Neural crest cell (in vitro differentiated cells): ENCODE measurements at places on chromosomes 1 and 21.

DNA sequence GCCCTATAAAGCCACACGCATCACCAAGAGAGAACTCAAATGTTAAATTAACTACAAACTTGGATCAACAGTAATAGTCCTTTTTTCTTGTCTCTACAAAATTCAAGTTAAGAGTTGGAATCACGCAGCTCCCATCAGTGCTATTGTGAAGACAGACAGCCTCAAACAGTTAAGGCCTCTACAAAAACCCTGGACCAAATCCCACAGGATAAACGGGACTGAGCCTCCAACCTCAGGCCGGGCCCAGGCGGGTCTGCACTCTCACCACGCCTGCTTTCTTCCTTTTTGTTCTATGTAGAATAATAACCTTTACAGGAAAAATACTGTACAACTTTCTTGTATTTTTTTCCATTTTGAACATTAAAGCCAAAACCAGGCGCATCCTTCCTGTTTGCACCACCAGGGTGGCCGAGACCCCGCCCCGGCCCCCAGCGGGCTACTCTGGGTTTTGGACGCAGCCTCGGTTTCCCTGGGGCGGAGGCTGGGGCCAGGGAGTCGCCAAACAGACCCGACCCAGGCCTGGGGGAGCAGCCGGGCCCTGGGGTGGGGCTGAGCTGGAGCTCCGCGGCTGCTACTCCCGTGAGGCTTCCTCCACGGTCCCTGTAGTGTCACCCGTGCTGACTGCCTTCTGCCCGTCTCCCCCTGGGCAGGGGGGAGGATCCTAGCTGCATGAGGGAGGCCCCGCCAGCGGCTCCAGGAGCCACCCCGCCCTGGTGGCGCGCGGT lies 158.4 kb downstream of the CASZ1 start:
- no peak for DNase-seq

DNA sequence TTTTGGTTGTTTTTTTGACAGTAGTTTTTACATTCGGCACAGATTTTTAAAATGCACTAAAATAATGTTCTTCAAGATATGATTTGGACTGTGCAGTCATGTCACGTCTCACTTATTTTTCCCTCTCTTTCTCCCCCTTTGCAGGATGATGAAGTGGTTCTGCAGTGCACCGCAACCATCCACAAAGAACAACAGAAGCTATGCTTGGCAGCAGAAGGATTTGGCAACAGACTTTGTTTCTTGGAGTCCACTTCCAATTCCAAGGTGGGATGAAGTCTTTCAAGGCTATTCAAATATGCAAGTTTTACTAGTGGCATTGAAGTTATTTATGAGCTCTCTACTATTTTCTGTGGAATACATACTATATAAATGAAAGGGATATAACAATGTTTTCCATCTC lies 228.4 kb downstream of the RYR2 start:
- no peak for DNase-seq

DNA sequence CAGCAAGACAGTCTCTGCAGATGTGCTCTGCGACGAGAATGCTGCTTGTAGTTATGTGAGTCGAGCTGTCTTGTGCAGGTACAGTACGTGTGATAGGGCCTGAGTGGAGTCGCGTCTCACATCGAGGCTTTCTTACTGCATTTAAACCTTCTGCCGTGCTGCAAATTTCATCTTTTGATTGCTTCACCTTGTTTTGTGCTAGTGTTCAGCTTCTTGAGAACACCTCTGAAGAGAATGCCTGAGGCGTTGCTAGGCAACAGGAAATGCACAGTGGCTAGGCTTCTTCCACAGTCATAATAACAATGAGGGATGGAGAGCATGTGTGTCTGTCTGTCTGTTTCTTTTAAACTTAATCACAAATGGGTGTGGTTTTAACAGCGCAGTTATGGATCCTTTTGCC lies 52.9 kb downstream of the MRPS6 start:
- DNase-seq = no peak

- no peak for DNase-seq
Measured at GRCh38 chr1:190949939-190950338, 472.3 kb upstream of the BRINP3 start.

- DNase-seq = no peak
Measured at GRCh38 chr1:192530254-192530653, 45.3 kb upstream of the RGS1 start.

DNA sequence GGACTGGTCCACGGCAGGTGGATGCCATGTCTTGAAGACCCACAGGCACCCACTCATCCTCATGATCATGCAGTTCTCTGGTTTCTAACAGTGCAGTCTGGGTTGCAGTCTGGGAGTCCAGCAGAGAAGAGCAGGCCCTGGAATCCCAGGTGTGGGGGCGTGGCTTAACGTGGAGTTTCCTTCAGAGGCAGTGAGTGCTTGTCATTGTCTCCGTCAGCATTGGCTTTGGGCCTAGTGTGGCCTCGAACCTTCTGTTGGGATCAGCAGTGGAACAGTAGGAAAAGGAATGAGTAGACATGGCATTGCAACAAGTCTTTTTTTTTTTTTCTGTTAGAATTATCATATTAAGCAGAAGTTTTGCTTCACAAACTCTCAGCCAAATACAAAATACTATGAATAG lies 12.8 kb downstream of the LGALS8 start:
- no peak for DNase-seq

GRCh38 chr1:209899948-209900347 lies 38.1 kb upstream of the SYT14 start:
- DNase-seq = no peak

DNA sequence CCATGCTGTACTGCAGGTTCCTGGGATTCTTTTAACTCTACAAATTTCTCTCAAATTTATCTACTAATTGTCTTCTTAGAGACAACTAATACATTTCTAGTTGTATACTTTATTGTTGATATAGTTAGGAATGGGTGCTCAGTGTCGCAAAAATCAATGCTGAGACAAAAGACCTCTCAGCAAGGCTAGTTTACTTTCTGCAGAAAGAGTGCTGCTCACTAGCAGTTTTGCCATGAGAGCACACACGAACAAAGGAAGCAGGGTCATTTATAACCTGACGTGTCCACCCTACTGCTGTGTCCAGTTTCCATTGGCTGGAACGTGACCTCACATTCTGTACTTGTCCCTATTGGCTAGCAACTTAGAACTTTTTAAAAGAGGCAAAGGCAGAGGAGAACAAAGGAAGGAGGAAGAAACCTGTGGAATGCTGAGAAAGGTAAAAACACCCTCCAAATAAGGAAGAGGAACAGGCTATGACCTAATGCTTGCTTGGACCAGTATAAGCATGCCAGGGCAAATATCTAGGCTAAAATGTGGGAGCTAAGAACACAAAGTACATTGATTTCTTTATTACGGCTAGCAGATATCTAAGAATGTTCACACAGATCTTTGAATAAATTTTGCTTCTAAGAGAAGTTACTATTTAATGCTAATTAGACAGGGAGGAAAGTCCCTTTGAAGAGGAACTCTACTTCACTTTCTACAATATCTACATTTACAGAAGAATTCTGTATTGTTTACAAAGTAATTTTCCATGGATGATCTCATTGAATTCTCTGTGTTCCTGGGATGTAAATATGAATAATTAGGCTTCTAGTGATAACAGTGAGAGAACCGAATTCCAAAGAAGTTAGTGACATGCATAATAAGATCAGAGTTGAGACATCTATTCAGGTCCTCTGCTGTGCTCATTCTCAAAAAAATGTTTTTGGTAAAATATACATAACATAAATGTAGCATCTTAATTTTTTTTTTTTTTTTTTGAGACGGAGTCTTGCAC lies 86.0 kb upstream of the MAP10 start:
- DNase-seq = no peak

- DNase-seq = no peak
Measured at GRCh38 chr1:64574301-64574700, 104.4 kb downstream of the CACHD1 start.

- DNase-seq = no peak
Measured at GRCh38 chr1:39130325-39130724, 74.2 kb upstream of the MACF1 start.

GRCh38 chr1:26686795-26687194 lies 9.0 kb upstream of the ARID1A start:
- DNase-seq = no peak

GRCh38 chr21:38785483-38785882 lies 20.2 kb upstream of the ETS2 start:
- DNase-seq = no peak

DNA sequence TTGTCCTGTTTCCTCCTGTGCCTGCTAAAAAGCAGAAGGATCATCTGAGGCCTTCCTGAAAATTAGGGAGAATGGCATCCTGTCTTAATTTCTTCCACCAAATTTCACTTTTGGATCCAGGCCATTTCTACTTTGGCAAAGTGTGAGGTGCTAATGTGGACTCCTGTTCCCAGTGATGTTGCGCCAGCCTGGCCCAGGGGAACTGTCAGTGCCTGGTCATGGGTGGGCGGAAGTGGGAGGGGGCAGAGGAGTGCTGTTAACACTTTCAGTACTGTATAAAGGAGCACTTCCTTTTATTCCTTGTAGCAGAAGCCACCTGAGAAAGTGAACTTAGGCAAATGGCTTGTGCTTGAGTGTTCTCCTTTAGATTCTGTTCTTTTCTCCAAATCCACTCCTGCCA lies 19.9 kb downstream of the ELAPOR1 start:
- no peak for DNase-seq
